CD4-positive, alpha-beta T cell treated with Interleukin-6 for 4 hours (primary cell): ENCODE measurements at places on chromosomes 2 and 18.

GRCh38 chr2:238864207-238865014, 16.5 kb downstream of the TWIST2 start:
- DNase-seq, result no peak

- no peak for DNase-seq
Observed at GRCh38 chr2:86703704-86704361, 16.3 kb upstream of the RMND5A start.

- no peak for DNase-seq
Observed at GRCh38 chr2:150125708-150126107, 361.8 kb downstream of the RND3 start.

- no peak for DNase-seq
Observed at GRCh38 chr18:54616220-54616848, 25.3 kb downstream of the DYNAP start.

GRCh38 chr18:76153691-76154090, 341.4 kb downstream of the ZNF516 start:
- no peak for DNase-seq

DNA sequence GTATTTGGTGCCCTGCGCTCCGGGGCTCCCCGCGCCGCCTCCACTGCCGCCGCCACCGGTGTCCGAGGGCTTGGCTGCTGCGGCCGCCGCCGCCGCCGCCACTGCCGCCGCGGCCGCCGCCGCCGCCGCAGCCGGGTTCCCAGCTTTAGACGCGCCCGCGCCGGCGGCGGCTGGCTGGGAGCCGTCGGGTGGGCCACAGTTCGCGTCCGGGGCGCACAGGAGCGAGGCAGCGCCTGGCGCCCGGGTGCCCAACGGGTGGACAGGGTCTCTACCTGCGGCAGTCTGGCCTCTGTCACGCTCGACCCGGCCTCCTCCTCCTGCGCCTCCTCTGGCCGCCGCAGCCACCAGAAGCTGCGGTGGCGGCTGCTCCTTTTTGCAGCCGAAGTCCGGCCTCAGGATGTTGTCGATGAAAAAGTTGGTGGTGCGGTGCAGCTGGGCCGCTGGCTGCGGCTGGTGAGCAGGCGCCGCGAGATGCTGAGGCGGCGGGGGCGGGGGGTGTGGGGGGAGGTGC, 951 bp downstream of the EN1 start:
- no peak for DNase-seq

DNA sequence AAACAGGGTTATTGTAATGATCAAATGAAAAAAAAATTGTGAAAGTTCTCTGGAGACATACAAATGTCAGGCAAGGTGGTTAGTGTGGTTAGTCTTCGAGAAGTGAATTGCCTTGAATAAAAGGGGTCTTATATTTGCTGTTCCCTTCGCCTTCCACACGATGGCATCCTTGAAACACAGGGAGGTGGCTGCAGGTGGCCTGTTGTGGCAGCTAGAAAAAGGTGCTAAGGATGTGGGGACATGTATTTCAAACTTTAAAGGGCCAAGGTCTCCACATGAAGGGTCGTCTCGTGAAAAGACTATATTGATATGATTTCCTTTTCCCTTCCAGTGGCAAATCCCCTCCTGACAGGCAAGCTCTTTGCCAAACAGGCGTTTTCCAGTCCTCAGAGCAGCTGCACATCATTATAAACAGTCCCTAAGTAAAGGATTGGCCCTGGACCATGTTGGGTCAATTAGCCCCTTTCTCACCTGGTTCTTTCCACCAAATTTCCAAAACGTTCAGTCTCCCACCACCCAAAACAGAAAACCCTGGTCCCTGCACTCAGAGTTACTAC, 68.5 kb downstream of the COPS8 start:
- peak; percentile 59 for DNase-seq
